NCI-H1930 (cell line): ENCODE measurements at places on chromosomes 3 and 15.

DNA sequence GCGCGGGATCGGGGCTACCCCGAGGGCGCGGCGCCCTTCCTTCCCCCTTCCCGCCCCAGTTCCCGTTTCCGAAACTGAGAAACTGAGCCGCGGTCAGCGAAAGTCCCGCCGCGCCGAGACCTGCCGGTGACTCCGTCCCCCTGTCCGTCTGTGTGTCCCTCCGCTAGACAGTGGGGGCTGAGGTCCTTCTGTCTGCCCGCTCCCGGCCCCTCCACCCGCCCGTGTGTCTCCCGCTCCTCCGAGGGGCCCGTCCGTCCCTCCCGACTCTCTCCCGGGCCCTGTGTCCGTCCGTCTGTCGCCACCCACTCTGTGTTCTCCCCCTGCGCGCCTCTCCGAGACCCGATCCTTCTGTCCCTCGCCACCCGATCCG, 426 bp downstream of the PRKCD start:
- no peak for DNase-seq

DNA sequence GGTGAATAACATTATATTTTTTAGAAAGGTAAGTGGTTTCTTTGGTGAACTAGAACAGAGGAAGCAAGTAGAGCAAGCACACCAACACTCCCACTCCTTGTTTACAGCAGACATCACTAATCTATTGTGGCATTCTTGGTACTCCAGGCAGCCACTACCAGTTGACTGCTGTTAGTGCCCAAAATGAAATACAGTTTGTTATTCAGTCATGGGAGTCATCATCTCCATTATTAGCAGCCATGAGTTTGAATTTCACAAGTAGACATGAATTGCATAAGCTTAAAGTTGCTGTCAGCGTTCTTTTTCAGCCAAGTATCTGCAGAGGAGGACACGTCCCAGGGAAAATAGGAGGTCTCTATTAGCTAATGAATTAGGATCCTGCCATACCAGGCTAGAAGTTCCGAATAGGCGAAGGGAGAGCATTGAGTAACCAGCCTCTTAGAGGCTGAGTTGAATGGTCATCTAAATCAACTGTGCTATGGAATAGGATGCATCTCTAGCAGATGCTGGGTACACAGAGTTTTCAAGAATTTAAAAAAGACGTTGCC, 252.7 kb upstream of the ICE2 start:
- DNase-seq = no peak

DNA sequence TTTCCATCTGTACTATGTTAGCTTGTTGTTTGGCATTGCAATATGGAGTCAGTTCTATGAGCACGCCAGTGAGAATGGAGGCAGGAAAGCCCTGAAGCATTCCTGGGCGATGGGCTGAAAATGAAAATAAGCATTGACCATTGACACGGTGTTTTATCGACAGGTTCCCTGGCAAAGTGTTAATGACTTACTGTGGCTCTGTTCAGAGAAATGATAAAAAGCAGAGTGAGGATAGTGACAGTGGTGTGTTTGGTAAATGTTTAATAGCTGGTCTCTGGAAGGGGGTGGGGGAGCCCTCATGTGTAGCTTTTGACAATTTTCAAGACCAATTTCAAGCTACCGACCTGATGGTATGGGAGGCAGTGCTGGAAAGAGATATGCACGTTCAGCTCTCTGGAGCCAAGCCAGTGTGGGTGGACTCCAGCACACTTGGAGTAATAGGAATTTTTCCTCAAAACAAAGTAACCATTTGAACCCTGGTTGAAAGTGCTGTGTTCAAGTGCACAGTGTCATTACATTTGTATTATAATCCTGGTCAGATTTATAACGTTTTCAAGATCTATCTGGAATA, 341.7 kb upstream of the ROBO2 start:
- no peak for DNase-seq

GRCh38 chr15:32878342-32878741, 160.5 kb downstream of the GREM1 start:
- no peak for DNase-seq

DNA sequence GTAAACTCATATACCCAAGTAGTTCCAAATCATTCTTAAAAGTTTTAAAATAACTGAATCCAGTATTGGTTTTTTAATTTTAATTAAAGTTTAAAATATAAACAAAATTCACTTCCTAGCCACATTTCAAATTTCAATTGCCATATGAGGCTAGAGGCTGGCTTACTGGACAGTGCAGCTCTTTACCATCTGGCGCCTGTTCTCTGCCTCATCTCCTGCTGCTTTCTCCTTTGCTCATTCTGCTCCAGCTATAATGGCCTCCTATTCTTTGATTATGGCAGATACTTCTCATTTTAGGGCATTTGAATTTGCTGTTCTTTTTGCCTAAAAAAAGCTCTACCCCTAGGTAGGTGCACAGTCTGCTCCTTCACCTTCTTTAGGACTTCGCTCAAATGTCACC, 19.1 kb downstream of the ARMC8 start:
- DNase-seq = no peak

DNA sequence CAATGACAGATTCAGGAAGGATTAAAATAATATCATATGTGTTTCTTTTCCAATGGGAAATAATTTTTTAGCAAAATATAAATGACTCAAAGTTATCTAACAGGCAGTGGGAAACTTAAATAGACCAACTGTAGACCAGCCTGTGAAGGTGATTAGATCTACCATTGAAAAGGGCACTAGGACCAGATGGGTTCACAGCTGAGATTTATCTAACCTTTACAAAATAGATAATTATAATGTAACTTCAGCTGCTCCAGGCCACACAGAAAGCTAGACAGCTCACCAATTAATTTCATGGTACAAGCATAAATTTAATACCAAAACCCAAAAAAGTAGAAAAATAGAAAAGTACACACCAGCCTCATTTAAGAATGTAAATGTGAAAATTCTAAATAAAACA, 240.4 kb upstream of the MRPL3 start:
- no peak for DNase-seq

- DNase-seq = no peak
These were observed 206.9 kb upstream of the TRIM42 start for GRCh38 chr3:140470962-140471361.
